Uterus (tissue), 4 donors: ENCODE measurements at places on chromosomes 12 and 14. TPM values are rescaled to one million over a fixed set of nuclear protein-coding genes. Genes with fewer than 3 reads are reported as not detected.
A peak's percentile ranks its signal among the peaks of the same experiment; 100 is the strongest.

GRCh38 chr14:22552827-22553076 is 36.3 kb downstream of the DAD1 start:
- DNase-seq, result no peak

- no peak for DNase-seq
Measured at GRCh38 chr14:47040550-47040949, 389.0 kb upstream of the RPL10L start.

- DNase-seq, result peak; percentile 55
Measured at GRCh38 chr14:100486025-100486828, 101.0 kb downstream of the BEGAIN start.

CACNA2D4 gene
- total RNA-seq, result 4.0 TPM

DNA sequence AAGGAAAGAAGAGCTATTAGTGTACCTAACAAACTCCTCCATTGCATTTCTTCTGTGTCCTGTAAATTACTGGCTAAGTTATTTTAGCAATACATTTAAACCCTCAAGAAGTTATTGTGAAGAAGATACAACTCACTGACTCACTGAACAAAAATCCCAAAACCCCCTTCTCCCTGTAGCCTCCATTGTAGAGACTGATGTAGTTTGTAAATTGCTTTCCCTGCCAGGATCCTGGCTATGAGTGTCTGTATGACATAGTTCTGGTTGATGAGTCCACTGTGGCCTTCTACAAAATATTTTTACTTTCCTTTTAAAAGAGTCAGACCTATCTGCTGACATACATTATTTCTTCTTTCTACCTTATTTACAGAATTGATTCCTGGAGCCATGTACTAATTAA is 155.6 kb downstream of the SLC6A15 start:
- no peak for DNase-seq

DNA sequence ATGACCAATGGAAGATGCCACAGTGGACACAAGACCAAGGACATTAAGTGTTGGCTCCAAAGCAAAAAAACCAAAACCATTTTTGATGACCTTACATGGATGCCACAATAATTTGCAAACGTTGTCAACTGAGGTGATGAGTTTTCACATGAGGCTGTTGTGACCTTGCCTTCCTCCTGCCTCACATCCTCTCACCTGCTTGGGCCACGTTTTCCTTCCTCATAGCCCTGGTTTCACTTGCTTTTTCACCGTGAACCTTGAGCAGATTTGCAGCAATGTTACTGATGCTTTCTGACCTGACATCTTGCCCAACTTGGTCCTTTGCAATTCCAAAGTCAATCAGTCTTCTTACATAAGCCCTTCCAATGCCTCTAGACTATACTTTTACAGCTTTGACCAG is 3.7 kb downstream of the KRT6B start:
- no peak for DNase-seq

DNA sequence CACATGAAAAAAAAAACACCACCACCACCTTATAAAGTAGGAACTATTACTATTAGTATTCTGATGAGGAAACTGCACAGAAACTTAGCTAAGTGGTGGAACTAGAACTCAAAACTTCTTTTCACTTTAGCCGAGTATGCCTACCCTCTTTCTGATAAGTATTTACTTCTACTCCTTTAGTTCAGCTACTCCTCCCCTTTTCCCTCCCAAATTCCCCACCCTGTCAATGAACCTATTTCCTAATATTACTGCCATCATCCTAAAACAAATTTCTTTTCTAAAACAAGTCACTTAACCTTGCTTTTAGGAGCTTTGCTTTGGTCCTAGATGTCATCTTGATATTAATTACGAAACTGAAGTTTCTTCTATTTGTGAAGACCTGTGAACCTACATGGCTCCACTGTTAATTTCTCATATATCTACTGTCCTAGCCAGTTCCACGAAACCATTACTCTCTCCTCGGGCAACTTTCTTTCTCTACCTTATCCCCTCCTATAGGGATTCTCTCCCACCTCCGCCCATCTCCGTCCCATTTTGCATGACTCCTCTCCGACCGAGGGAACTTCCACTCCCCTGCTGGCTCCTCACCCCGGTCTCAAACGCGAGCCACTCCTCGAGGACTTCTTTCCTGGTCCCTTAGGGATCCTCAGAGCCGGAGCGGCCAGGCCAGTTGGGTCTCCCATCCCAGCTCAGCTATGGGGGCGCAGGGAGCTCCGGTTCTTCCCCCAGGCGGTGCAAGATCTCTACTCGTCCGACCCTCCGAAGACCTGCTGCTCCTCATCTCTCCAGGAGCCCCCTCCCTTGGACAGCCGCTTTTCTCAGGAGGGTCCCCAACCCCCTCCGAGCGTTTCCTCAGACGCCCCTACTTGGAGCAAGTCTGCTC is 1.1 kb downstream of the NUMB start:
- DNase-seq, result peak; percentile 46

GRCh38 chr14:77061630-77062257 is 33.2 kb upstream of the IRF2BPL start:
- DNase-seq, result no peak

DNAJC22 gene
- not detected for total RNA-seq

DNA sequence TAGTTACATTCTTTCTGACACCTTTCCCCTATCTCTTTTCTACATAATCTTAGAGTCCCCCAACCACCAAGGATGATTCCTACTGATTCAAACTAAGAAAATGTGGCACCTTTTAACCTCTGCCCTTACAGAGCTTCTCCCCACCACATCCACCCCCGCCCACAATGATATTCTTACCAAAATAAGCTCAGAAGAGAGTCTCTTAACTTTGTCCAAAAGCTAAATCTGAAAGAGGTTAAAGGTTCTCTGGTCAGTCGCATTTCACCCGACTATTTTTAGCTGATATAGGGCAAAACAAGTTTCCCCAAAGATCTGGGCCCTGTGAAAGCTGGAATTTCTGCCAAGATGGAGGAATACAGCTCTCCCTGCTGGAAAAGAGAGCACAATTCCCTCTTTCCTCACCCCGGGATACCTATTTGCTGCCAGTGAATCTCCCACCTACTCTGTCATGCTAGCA is 128.6 kb downstream of the ZFP36L1 start:
- peak; percentile 43 for DNase-seq
